ENCODE measurements at places on chromosomes 13 and 19.

DNA sequence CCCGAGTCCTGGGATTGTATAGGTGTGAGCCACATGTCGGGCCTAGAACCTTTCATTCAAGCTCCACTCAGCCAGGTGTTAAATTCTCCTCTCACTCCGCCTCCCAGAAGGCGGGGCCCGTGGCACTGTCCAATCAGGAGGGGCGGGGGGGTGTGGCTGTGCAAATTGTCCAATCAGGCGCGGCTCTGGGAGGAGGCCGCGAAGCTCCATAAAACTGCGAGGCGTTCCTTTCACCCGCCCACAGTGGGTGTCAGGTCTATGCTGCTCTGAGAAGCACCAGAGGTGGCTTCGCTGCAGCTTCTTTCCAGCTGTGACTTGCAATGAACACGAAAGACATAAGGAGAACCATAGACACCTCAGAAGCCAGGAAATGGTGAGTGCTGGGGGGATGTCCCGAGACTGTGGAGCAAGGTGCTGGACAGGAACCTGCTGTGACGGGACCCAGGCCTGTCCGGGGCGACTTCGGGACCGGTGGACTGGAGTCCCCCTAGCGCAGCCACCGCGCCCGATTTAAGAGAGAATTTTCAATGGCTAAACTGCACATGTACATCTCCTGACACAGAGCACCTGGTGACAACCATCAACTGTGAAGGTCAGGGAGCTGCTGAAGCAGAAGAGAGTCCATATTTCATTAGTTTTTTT lies 3.0 kb upstream of the ZNF136 start:
- no peak for DNase-seq

DNA sequence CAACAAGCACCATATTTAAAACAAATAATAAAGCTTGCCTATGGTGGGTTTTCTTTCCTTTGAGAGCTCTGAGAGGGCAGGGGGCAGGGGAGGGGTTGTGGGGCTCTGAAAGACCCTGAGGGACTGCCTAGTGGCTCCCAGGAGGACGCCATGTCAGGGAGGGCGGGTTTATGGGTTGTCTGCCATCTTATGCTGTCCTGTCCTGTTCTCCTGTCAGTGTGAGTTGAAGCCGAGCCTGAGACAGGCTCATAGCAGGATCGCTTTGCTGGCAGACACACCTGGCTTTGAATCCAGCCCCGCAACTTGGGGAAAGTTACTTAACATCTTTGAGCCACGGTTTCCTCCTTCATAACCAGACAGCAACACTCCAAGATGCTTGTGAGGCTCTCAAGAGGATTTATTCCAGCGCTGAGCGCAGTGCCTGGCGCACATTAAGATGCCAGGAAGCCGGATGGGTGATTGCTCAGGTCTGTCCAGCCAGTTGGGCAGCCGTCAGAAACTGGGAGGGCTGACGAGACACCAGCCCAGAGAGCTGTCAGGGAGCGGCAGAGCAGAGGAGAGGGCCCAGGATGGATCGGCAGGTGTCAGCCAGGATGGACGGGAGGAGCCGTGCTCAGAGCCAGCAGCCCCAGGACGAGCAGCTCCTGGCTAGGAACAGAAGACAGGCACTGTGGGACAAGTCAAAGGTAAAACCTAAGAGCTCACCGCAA lies 36.8 kb upstream of the C1QTNF9 start:
- DNase-seq = no peak

DNA sequence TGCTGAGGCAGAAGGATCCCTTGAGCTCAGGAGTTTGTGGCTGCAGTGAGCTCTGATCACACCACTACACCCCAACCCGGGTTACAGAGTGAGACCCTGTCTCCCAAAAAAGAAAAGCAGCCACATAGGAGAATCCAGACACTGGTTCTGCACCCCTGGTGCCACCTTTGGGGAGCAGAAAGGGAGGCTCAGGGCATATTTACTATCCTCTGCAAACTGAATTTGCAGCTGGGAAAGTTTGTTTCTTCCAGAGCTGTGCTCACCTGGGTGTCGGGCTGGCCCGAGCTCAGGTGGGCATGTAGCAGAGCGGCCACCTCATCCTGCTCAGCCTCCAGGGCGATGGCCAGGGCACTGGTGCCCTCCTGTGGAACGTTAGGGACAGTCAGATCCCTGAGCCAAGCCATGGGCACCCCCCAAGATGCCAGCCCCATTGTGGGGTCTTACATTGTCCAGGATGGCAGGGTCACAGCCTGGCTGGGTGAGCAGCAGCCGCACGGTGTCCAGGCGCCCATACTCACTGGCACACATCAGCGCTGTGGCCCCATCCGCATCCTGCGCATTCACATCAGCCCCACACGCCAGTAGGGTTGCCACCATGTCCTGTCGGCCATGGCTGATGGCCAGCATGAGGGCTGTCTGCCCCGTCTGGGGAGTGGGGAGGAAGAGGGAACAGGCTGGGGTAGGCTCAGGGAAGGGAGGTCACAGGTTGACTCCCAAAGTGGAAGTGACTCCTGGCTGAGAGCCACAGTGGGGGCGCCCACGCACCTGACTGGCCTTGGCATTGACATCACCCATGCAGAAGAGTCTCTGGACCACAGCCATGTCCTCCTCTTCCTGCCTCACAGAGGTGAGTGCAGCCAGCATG lies 3.1 kb downstream of the RPS28 start:
- DNase-seq = no peak

DNA sequence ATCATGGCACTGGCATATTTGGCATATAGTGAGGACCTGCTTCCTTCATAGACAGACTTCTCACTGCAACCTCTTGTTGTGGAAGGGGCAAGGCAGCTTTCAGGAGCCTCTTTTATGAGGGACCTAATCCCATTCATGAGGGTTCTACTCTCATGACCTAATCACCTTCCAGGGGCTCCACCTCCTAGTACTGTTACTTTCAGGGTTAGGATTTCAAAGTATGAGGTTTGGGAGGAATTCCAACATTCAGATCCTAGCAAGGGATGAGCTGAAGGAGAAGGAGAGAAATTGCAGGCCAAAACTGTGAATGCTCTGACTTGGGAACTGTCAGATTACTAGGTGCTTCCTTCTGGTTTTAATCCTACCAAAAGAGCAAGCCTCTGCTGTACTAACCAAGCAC lies 87.8 kb downstream of the LMO7 start:
- no peak for DNase-seq

GRCh38 chr13:18232994-18233782 lies 948.4 kb downstream of the TUBA3C start:
- no peak for DNase-seq

Measured in vagina (tissue), 2 donors.